Hematopoietic multipotent progenitor cell treated with erythropoietin and hydrocortisone succinate and interleukin-3 and kit ligand, for 17 days (in vitro differentiated cells): ENCODE measurements at places on chromosomes 16 and 17.

DNA sequence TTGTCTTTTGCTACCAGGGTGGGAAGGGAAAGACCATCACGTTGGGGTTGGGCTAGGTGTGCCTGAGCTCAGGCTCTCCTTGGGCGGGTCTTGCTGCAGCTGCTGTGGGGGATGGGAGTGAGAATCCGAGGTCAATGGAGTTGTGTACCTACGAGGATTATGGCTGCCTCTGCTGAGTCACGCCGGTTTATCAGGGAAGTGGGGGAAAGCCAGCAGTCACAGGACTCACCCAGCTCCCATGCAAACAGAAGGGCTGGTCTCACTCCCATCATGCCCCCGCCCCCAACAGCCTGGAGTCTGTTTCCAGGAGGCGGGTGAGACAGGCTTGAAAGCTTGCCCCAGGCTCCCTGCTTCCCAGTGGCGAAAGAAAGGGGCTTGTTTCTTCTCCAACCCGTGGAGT is 1259.0 kb upstream of the GOT2 start:
- DNase-seq, result no peak

DNA sequence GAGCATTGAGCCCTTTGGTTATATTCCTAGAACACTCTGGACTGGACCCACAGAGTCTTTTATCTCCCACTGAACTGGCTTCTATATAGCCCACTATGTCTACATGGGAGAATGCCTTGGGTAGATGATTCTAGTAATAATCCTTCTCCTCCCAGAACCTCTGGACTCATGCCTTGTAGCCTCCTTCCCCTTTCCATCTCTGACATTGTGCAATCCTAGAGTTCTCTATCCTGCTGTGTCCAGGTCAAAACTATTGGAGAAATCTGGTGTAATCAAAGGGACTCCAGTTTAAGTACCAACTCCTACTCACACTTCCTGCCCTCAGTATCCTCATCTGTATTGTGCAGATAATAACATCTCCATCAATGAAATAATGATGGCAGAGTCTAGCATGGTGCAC is 9.1 kb downstream of the RCVRN start:
- DNase-seq, result no peak

DNA sequence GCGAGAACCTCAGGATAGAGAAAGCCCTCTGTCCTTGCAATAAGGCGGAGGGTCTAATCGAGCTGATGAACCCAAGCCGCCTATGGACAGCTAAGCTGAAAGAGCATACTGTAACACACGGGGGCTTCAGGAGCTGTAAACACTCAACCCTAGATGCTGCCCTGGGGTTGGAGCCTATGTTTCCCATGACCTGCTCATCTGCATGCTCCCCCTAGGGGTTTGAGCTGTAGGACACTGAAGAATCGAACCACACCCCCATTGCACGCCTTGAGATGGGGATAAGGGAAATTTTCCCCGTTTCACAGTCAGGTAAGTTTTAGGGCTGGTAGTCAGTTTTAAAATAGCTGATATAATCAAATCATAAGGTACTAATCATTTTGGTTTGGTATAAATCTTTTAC is 675.6 kb upstream of the CDH8 start:
- DNase-seq, result no peak

GRCh38 chr17:65750631-65751115 is 189.2 kb upstream of the AXIN2 start:
- peak; percentile 59 for DNase-seq
